Activated CD4-positive, alpha-beta T cell treated with anti-CD3 and anti-CD28 coated beads for 36 hours (primary cell): ENCODE measurements at places on chromosomes 1 and 21. TPM values are rescaled to one million over a fixed set of nuclear protein-coding genes. Genes with fewer than 3 reads are reported as not detected.

GRCh38 chr1:35452106-35452774 is 105.0 kb downstream of the KIAA0319L start:
- H3K27ac ChIP-seq: peak overlapping the region; percentile 38
- no peak overlapping the region for H3K4me3 ChIP-seq
- no peaks in the 10 kb centered on the region for H3K27me3 ChIP-seq
- H3K36me3 ChIP-seq: peaks cover 28% of the 10 kb centered on the region

DNA sequence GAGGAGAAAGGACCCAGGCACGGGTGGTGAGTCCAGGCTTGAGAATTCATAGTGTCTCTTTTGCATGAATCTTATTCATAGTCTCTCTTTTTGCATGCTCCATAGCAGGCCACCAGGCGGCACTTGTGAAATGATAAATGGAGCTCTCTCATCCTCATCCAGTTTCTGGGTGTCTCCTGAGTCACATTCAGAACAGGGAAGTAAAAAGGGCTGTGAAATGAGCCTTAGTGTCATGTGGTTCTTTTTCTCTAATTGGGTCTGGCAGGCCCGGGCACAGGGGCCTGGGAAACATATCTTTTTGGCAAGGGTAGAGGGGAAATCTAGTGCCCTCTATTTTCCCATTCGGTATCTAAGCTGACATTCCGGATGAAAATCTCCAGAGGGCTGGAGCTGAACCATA is 19.1 kb upstream of the NCF2 start:
- H3K36me3 ChIP-seq: no peaks in the 10 kb centered on the region
- peaks cover under 1% of the 10 kb centered on the region for H3K4me1 ChIP-seq
- H3K4me3 ChIP-seq: no peak overlapping the region
- no peak overlapping the region for H3K27ac ChIP-seq

GRCh38 chr21:36859744-36860501 is 106.5 kb downstream of the HLCS start:
- no peak overlapping the region for H3K27ac ChIP-seq
- H3K4me1 ChIP-seq: peaks cover 16% of the 10 kb centered on the region
- H3K27me3 ChIP-seq: no peaks in the 10 kb centered on the region
- H3K4me3 ChIP-seq: no peak overlapping the region
- peaks cover 3% of the 10 kb centered on the region for H3K36me3 ChIP-seq

NBPF10 gene
- total RNA-seq: 1.7 TPM

DNA sequence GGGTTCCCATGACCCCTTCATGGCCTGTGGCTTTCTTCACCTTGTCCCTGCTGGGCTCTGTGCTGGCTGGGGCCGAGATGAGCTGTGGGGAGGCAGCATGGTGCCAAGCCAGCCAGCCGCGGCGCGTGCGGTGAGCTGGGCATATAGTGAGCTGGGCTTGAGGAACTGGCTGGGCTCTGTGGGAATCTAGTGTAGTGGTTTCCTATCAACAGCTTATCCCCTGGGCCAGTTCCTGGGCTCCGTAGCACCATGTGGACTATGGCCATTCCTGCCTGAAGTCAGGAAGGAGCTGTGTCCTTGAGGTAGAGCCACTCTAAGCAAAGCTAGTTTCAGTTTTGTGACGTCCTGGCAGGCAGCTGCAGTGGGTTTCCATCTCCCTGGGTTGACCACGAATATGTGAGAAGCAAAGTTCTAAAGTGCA is 1.8 kb downstream of the NCMAP start:
- H3K27ac ChIP-seq: no peak overlapping the region
- no peak for DNase-seq
- H3K4me3 ChIP-seq: no peak overlapping the region
- peaks cover 4% of the 10 kb centered on the region for H3K4me1 ChIP-seq
- no peaks in the 10 kb centered on the region for H3K36me3 ChIP-seq
- peaks cover 4% of the 10 kb centered on the region for H3K27me3 ChIP-seq

- no peak overlapping the region for H3K4me3 ChIP-seq
- H3K27ac ChIP-seq: no peak overlapping the region
- H3K27me3 ChIP-seq: peaks cover 11% of the 10 kb centered on the region
- H3K36me3 ChIP-seq: no peaks in the 10 kb centered on the region
Observed at GRCh38 chr21:41611966-41612606, 104.1 kb upstream of the TMPRSS2 start.

DNA sequence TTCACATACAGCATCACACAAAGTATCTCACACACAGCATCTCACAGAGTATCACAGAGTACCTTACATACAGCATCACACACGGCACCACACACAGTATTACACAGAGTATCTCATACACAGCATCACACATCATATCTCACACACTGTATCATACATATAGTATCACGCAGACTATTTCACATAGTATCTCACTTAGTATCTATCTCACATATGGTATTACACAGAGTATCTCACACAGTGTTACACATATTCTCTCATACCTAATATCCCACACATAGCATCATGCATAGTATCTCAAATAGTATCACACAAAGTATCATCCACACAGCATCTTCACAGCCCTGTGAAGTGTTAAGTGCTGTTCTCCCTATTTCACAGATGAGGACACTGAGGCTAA is 121.5 kb upstream of the RAB4A start:
- DNase-seq: no peak
- no peaks in the 10 kb centered on the region for H3K36me3 ChIP-seq
- H3K27ac ChIP-seq: no peak overlapping the region
- no peaks in the 10 kb centered on the region for H3K27me3 ChIP-seq
- H3K4me3 ChIP-seq: no peak overlapping the region
